Panc1 (cell line): ENCODE measurements at places on chromosomes 6 and 20.

- no peak for DNase-seq
Measured at GRCh38 chr20:25020345-25020744, 27.8 kb upstream of the APMAP start.

DNA sequence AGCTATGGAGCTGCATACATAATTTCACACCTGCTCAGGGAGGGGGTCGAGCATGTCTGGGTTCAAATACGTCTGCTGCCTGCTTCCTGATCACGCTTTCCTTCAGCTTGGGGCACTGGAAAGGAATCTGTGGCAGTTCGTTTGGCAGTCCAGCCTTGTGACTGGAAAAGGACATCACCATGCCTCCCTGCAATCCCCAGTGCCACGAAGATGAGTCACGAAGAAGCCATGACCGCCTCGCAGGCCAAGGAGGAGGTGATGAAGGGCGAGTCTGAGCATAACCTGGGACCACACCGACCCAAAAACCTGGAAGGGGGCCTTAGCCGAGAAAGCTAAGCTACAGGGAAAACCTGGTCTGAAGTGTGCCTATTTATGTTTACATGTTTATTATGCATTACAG lies 13.1 kb downstream of the JAG1 start:
- no peak for DNase-seq

DNA sequence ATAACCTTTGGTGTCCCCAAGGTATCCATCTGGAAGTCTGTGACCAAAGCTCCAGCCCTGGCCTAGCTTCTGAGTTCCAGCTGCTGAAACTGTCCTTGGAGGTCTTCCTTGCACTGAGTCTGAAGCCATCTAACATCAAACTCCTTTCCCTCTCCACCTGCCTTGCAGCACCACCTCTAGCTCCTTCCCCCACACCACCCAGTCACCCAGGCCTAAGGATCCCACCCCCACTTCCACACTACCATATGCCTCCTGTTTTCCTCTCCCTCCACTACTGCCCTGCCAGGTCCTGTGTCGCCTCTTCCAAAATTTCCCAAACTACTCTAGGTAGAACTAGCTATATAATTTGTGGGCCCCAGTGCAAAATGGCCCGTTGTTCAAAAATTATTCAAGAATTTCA lies 10.8 kb upstream of the MATN4 start:
- no peak for DNase-seq

GRCh38 chr6:108632441-108632840 lies 71.7 kb downstream of the FOXO3 start:
- no peak for DNase-seq

- no peak for DNase-seq
Measured at GRCh38 chr6:12851123-12851695, 134.6 kb downstream of the PHACTR1 start.

DNA sequence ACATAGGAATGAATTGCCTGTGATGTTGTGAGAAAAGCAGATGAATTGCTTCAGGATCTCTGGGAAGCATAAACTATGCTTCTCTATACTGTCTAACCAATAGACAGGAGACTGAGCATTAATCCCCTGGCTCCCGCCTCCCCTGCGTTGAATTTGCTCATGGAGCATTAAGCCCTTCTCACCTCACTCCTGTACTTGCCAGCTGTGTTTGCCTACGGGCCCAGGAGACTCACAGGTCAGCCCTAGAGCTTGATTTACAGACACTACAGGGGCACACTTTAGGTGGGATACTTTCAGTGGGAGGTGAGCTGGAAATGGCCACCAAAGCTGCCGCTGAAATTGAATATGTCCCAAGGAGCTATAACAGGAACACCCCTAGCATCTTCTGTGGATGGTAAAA lies 418.7 kb downstream of the CBLN4 start:
- no peak for DNase-seq

GRCh38 chr6:97462938-97463598 lies 180.1 kb upstream of the MMS22L start:
- no peak for DNase-seq

- no peak for DNase-seq
Measured at GRCh38 chr20:21796059-21796458, 90.6 kb downstream of the PAX1 start.

- DNase-seq: no peak
Measured at GRCh38 chr6:162602759-162603158, 124.8 kb downstream of the PRKN start.

GRCh38 chr20:8901237-8902025 lies 167.5 kb upstream of the PLCB4 start:
- DNase-seq: no peak

DNA sequence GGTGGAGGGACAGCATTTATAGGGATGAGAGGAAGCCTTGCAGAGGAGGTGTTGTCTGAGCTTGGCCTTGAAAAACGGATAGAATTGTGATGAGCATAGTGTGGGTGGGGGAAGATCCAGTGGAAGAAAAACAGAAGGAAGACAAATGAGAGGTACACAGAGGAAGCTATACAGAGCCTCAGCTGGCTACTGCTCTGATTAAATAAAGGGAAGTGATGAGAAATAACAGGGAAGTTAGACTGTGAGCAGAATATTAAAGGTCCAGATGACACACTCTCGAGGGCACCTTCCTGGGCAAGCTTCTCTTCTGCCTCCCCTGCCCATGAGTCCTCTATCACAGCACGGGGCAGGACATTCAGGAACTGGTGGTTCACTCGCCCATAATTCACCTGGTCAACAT lies 182.3 kb downstream of the KIF16B start:
- no peak for DNase-seq

DNA sequence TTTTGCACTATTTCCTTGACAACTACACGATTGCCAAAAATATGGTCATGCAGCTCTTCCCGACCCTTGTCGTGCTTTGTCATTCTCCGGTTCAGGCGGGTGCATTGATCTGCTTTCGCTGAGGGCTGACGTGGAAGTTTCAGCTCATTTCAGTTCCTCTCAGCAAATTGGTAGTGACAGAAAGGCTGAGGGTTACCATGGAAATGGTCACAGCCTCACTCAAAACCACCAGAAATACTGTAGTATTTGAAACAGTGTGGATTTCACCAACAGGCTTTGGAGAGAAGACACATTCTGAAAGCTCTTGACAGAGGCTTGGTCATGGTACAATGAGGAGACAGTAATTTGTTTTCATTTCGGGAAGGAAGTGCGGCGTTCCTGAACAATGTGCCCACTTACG lies 99.7 kb upstream of the EXOC2 start:
- no peak for DNase-seq

GRCh38 chr20:55456316-55456940 lies 548.9 kb downstream of the CBLN4 start:
- no peak for DNase-seq

DNA sequence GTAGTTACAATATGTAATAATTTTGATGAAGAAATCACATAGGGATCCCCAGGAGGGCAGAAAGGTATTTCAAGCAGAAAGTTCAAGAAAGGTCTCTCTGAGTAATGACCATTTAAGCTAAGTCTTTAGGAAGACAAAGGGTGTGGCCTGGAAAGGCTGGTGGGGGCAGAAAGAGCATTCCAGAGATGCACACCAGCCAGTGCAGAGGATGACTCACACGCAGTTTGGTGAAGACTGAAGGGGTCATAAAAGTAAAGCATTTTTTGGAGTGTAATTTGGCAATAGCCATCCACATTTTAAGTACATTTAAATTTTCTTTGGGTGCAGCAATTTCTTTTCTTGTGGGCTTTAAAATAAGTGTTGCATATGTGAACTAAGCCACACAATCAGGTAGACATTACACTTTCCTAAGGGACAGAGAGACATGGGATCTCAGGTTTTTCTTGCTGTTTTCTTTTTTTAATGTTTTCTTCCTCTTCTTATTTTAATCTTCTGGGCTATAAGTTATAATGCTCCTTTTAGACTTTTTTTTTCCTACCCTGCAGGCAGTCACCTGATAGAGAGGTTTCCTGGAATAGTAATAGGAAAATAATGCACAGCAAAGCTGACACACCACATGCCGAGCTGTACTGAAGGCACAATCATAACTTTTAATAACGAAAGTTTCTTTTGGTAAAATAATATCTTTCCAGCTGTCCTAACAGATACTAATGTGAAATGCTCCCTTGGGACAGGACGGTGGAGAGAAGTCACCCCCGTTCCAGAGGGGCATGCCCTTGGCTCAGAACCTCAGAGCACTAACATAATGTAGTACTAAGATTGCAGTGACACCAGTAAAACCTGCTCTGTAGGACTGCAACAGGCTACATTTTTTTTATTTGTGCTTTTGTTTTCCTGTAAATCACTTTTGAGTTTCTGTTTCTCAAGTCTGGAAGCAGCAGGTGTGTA lies 49.6 kb upstream of the PTPRK start:
- peak; percentile 17 for DNase-seq

- no peak for DNase-seq
Measured at GRCh38 chr6:47648031-47648430, 50.3 kb upstream of the ADGRF4 start.

GRCh38 chr6:153537422-153537821 lies 406.3 kb upstream of the RGS17 start:
- DNase-seq: no peak

DNA sequence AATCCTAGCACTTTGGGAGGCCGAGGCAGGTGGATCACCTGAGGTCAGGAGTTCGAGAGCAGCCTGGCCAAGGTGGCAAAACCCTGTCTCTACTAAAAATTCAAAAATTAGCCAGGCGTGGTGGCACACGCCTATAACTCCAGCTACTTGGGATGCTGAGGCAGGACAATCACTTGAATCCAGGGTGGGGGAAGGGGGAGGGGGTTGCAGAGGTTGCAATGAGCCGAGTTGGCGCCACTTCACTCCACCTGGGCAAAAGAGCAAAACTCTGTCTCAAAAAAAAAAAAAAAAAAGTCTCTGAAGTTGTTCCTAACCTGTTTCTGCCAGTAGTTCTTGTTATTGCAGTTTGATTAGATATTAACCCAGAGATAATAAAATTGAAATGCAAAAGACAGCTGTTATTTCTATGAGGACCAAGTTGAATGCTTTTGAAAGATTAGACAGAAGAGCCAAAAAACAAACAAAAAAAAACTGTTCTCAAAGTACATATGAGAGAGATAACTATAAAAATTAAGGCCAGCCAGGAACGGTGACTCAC lies 22.6 kb downstream of the PIGU start:
- no peak for DNase-seq

- no peak for DNase-seq
Measured at GRCh38 chr6:154738551-154738961, 5.3 kb downstream of the SCAF8 start.

GRCh38 chr6:133707456-133707855 lies 181.5 kb upstream of the TCF21 start:
- no peak for DNase-seq

GRCh38 chr20:63821811-63822210 lies 9.3 kb downstream of the ZBTB46 start:
- DNase-seq: no peak

- no peak for DNase-seq
Measured at GRCh38 chr6:88970301-88970700, 6.9 kb upstream of the RNGTT start.

DNA sequence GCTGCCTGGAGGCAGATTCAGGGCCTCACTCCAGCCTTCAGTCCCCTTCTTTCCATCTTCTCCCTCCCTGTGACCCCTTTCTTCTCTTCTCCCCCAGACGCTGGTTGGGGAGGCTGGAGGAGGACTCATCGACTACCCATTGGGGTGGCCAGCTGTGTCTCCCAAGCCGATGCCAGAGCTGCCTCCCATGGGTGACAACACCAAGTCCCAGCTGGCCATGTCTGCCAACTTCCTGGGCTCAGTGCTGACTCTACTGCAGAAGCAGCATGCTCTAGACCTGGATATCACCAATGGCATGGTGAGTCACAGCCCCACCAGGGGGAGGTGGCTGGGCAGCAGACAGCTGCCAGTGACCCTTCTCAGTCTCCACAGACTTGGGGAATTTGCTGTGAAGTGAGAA lies 12.9 kb downstream of the BPIFB4 start:
- DNase-seq: no peak

- no peak for DNase-seq
Measured at GRCh38 chr6:30135147-30135546, 793 bp upstream of the TRIM40 start.

DNA sequence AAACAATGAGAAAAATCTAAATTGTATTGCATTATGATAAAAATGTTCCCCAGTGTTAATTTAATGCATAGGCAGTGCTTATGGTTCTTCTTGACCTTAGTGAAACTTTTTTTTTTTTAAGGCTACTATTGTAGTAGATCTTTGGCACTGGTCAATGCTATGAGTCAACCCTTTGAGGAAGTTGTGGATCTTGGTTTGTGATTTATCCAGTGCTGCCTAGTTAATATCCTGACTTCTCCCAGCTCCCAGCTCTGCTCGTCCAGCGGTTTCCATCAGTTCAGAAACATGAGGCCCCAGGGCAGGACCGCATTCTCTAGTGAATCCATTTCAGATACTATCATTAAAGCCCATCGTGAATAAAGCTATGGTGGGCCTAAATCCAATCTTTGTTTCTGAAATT lies 364.5 kb upstream of the JARID2 start:
- no peak for DNase-seq

DNA sequence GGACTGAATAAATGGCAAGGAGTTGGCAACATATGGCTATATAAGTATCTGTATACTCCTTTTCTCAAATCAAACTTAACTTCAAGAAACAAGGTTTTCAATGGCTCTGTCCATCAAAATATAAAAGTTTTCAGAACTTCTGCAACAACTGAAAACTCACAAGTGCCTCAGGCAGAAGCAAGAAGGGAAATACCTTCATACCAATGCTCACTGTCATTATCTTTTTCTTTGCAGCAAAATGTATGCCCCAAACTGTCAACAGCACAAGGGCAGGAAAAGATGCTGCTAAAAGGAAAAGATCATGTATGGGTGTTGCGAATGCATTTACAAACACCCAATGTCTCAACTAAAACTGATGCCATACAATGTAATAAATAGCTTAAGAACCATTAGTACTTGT lies 45.9 kb downstream of the PTPRK start:
- no peak for DNase-seq

DNA sequence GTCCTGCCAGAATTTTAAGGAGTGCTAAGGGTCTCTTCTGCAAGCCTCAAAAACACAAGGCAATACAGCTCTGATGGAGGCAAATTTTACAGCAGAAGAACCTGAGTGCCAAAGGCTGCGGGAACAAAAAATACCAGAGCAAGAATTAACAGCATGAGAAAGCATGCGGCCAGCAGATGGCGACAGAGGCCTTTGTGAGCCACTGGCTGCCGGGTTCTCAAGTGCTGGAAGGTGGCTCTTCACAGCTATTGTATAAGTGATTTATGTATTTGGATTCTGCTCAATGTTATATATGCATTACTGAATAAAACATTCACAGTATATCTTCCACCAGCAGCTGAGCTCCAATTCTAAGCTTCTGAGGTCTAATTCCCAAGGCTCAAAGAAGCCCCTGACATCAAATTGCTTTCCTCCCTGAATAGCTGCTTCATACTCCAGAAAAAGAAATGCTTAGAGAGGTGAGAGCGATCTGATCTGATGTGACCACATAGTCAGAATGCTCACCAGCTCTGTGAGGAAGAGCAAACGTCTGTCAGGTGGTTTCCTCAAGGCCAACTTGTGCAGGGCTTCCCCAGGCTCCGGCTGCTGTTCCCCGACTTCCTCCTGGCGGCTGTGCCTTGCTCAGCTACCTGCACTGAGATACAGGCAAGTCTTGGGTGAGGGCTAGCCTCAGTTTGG lies 58.6 kb downstream of the PPP1R3G start:
- DNase-seq: peak; percentile 46
